ENCODE measurements at places on chromosomes 5 and 9. TPM values are rescaled to one million over a fixed set of nuclear protein-coding genes. Genes with fewer than 3 reads are reported as not detected.

DND1 gene
- total RNA-seq, result 1.8 TPM

DNA sequence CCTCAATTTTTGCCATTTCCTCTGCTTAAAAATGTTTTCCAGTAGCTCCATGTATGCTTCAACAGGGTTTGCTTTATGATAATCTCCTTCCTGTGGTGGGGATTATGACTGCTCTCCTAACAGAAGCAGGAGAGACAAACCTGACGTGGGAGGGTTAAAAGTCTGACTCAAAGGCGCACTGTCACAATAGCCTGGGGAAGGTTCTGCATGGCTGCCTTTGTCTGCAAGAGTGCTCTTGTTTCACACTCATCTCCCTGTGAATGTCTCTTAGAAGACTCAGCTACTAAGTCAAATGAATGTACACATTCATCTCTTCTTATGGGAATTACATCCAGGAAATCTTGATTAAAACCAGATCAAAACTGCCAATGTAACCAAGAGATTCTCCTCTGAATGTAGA lies 90.9 kb upstream of the MTAP start:
- DNase-seq, result no peak

GRCh38 chr5:109566361-109566760 lies 123.4 kb upstream of the MAN2A1 start:
- DNase-seq, result no peak

GRCh38 chr5:75471193-75471592 lies 40.2 kb downstream of the CERT1 start:
- no peak for DNase-seq

- no peak for DNase-seq
Observed at GRCh38 chr5:83354958-83355357, 116.6 kb upstream of the VCAN start.

DNA sequence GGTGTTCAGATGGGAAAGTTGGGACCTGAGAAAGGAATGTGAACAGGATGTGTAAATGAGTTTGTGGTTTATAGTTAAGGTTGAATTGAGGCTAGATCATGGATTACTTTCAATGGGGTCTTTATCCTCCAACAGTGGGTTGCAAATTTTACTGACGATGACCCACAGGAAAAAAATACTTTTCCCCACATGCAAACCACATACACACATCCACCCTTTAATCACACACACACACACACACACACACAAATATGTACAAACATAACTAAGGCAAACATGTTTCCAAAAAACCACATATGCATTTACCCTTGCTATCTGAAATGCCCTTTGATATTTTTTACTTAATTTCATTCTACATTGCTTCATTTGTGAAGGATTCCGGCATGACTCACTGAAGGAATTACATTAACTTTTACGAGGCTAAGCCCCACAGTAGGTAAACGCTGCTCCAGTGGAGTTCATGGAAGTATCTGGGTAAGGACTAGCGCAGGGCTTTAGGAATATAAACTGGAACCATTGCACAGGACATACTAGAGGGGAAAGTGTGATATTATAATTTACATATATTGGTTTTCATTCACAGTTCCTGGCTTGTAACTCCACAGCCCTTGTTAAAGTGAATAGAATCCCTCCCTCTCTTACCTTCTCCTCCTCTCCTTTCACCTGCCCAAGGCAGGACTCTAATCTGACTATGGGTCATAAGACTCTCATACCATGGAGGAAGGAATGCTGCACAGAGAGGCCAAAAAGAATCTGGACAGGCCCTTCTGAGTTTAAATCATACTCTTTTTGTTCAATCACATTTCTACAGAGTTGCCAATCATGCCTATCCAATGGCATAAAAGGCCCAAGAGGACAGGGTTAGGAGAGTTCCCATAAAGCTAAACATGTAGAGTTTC lies 8.5 kb upstream of the SPEF2 start:
- DNase-seq, result no peak

- no peak for DNase-seq
Observed at GRCh38 chr9:36820392-36820861, 213.6 kb downstream of the PAX5 start.

RXFP3 gene
- 0.18 TPM for total RNA-seq

DRD1 gene
- total RNA-seq, result 0.18 TPM

DNA sequence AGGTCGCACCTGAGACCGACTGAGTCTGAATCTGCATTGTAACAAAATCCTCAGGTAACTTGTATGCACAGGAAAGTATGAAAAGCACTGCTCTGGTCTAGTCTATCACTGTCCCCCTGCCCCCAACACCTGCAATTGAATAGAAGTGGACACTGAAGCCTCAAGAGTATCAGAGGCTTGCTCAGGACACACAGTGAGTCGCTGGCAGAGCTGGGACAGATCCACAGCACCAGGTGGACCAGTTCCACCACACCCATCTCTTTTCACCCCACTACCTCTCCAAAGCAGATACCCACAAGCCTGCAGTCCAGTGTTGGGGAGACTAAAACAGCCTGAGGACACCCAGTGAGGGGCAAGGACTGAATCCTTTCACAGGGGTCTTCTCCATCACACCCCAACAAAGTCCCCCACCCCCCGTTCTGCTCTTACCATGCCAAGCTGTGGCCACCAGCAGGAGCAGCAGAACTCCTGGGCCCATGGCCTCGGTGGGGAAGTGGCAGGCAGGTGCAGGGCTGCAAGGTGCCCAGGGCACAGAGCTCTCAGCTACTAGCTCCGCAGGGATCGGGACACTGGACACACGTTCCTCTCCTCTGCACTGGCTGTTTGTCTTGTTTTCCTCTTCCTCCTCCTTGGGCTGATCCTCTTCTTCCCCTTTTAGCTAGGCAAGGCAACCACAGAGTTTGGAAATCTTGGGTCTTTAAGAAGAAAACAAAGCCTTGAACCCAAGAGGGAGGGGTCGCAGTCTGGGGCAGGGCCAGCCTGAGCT lies at the start of gene CSF1R:
TSS of gene CSF1R (minus strand) at position 605 of the 766 bp plus-strand sequence. CDS start at position 478, 127 bp downstream.
- DNase-seq, result no peak

DNA sequence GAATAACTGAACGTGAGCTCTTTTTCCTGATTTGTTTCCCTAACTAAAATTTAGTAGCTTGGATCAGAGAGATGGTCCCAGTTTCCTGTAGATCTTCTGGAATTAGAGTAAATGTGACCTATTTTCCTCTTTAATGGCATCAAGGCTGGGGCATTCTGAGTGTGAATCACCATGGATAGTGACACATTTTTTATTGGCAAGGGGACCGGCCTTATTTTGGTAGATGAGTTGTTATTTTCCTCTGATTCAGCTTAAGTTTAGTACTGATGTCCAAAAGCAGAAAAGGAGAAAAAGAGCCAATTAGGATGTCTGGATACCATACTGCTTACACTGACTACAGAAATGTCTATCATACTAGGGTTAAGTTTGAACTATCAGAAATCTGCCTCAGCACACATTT lies 68.1 kb downstream of the RNF38 start:
- DNase-seq, result no peak

GRCh38 chr5:83151821-83152220 lies 74.5 kb downstream of the XRCC4 start:
- no peak for DNase-seq

DNA sequence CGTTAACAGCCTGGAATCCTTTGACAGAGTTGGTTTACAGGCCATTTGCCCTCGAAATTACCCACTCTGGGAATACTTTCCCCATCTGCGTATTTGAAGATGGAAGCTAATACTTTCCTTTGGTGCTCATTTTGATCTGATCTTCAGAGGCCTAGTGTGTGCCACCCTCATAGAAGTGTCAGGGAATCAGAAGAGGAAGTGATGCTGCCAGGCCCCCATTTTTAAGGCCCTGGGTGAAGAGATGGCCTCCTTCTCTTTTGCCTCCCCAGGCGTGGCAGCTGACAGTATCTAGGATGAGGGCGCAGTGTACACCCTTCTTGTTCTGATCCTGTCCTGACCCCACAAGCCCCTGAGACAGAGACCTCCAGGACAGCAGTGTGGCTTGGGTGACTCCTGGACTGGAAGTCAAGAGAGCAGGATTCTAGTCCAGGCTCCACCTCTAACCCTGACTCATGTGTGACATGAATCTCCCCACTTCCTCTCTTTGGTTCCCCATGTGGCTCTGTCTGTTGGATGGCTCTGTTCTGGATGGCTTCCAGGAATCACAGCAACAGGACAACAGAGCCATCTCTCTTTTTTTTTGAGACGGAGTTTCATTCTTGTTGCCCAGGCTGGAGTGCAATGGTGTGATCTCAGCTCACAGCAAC lies 27.8 kb downstream of the CSF1R start:
- no peak for DNase-seq

CYLC2 gene
- not detected for total RNA-seq

- DNase-seq, result peak; percentile 39
Observed at GRCh38 chr5:1312993-1313833, 18.3 kb upstream of the TERT start.

DNA sequence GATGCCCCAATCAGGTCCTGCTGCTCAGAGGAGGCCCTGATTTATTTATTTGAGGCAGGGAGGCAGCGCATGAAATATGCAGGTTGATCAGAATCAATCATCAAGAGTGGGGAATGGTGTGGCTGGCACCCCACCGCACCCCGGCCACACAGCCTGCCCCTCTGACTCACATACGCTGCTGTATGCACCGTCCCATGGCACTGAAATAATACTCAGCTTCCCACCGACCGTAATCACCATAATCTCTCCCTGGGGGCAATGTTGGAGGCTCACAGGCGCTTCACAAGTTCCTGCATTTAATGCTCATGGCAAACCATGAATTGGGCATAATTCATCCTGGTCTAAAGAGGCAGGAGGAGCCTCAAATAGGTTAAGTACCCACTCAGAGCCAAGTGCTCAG lies 141.2 kb upstream of the TBC1D2 start:
- DNase-seq, result no peak

- DNase-seq, result peak; percentile 81
Observed at GRCh38 chr9:107425101-107426025, 64.2 kb downstream of the KLF4 start.

DNA sequence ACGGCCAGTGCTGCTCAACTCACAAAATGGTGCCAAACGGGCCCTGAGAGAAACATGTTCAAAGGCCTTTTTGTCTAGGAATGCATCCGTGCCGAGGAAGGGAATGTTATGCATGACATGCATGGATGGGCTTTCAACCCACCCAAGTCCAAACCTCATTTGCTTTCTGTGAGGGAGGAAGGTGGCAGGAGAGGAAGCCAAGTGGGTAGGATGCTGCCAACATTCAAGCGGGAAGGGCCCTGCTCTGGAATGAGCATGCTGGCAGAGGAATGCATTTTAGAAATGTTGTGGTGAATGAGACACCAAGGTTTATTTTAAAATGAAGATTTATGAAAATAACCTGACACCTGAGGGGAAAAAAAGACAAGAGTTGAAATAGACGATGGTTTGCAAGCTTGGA lies 479.1 kb downstream of the CCDC171 start:
- no peak for DNase-seq

- no peak for DNase-seq
Observed at GRCh38 chr9:33475357-33475756, 1.6 kb upstream of the NOL6 start.

- DNase-seq, result no peak
Observed at GRCh38 chr5:17154211-17154996, 63.0 kb upstream of the BASP1 start.

PDGFRB gene
- total RNA-seq, result 23.7 TPM

DNA sequence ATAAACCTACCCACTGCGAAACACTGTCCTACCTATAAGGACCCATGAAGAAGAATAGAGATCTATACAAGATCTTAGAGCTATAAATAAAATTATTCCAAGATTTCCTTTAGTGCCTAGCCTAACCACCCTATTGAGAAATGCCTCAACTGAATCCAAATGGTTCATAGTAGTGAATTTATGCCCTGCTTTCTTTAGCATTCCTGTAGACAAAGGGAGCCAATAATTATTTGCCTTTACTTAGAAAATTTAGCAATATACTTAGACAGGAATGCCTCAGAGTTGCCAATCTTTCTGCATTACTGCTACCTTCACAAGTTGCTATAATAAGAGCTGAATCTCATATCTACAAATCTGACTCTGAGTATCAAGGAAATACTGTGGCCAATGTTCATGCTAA lies 62.6 kb downstream of the PUM3 start:
- DNase-seq, result no peak

YIPF5 gene
- 47.8 TPM for total RNA-seq

DNA sequence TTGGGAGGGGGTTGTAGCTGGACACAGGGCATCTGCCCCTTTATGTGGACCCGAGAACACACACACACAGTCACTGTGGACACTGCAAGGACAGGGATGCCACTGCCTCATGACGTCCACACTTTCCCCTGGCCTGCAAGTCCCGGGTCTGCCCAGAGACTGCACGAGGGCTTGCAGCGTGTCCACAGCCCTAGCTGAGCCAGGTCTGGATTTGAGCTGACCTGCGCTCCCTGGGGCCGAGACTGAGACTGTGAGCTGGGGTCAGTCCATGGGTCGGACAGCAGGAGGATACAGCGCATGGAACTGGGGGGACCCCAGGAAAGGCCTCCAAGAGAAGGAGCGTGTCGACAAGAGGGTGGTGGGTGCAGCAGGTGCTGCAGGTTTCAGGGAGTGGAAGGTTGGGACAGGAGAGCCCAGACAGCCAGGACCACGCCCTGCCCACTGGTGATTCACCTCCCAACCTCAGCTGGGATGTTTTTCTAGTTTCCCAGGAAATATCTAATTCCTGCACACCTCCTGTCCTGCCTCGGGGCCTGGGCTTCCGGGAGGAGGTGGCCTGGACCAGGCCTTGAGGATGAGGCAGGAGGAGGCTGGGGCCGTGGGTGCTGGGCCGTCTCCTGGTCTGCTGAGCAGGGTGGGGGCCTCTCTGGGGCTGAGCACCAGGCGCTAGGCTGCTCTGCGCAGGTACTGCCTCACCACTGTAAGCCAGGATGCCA lies 806 bp upstream of the RNF224 start:
- no peak for DNase-seq

- no peak for DNase-seq
Observed at GRCh38 chr5:77946381-77947040, 170.4 kb upstream of the TBCA start.
